Ecto neural progenitor cell (in vitro differentiated cells): ENCODE measurements at places on chromosomes 4 and X.

DNA sequence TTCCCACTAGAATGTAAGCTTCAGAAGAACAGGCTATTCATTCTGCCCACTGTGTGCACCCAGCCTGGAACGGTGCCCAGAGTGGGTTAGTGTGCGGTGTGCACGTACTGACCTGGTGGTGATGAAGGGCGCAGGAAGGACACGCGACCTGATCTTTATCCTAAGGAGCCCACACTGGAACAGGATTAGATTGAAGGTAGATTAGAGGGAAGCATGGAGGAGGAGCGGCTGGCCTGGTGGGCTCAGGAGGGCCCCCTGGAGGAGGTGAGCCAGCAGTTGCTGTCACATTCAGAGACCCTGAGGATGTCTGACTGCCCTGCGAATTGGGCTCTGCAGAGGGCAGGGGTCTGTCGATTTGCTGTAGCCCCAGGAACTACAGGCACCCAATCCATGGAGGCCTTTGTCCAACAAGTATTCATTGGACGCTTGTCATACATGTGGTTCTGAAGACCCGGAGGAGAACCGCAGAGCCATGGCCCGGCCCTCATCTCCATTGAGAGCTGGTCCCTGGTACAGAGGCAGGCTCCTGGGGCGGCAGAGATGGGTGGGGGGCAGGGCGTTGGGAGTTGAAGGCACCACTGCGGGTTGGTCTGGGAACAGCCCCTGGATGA is 73.2 kb downstream of the HTRA3 start:
- peak; percentile 70 for DNase-seq

DNA sequence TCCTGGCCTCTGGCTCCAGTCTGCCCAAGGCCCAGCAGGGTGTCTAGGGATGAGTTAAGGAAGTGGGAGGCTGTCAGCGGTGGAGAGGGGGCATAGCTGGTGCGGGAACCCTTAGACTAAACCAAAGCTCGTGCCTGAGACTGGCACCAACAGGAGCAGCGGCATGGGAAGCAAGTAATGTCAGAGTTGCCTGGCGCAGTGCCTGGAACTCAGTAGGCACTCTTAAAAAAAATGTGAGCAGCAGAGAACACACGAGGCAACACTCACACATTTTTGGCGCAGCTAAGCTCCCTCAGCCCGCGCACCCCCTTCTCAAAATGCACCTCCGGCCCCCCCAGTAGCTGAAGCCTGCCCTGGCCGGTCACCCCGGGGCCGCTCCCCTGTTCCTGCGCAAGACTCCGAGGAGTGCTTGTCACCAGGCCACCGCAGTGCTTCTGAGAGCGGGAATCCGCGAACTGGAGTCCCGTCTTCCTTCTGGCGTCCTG is 583 bp downstream of the GABRE start:
- DNase-seq, result peak; percentile 48

GRCh38 chrX:69503782-69504625 is at the start of gene NALF2:
Gene NALF2 (plus strand): TSS chrX:69504326. CDS start chrX:69505283, 957 bp downstream.
- DNase-seq, result peak; percentile 84

- DNase-seq, result no peak
Observed at GRCh38 chr4:66959207-66959606, 586.1 kb downstream of the CENPC start.

DNA sequence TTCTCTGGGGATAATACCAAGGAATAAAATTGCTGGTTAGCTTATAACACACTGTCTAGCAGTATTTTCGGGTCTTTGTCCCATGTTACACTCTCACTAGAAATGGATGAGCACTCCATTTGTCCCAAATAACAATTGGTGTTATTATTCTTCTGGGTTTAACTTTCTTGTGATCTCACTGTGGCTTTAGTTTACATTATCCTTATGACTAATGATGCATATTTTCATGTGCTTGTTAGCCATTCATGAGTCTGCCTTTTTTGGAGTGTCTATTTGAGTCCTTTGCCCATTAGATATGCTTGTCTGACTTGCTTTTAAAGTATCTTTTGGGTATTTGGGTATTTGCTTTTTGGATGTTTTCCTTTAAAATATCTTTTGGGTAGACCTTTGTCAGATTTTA is 372.9 kb upstream of the TENM3 start:
- DNase-seq, result no peak
